Foreskin keratinocyte (primary cell): ENCODE measurements at places on chromosomes 2 and 18.

DNA sequence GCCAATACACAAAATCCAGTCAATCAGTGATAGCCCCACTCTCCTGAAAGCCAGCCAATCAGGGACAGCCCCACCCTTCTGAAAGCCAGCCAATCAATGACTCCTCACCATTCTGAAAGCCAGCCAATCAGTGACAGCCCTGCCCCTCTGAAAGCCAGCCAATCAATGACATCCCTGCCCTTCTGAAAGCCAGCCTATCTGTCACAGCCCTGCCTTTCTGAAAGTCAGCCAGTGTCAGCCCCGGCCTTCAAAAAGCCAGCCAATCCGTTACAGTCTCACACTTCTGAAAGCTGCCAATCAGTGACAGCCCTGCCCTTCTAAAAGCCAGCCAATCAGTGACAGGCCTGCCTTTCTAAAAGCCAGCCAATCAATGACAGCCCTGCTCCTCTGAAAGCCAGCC is 95.9 kb upstream of the HDAC4 start:
- no peak for DNase-seq

- DNase-seq: no peak
These were observed 254.6 kb downstream of the SH3BP4 start for GRCh38 chr2:235206399-235206798.

GRCh38 chr2:111986116-111986900 is 68.8 kb upstream of the TMEM87B start:
- DNase-seq: no peak

DNA sequence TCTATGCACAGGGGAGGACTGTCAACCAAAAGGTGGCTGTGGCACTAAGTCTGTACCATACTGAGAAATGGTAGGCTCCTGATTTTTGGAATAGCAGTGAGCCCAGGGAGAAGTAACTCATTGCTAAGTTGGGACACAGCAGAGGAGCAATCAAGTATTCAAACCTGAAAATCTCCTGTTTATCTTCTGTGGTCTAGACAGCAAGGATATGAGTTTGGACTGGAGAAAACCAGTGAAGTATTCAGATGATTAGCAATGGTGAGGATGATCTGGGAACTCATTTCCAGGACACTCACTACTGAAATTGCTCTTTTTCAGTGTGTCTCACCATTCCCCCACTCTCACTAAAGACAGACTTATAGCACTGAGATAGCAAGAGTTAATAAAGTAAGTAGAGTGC is 112.0 kb downstream of the GULP1 start:
- no peak for DNase-seq

GRCh38 chr2:97644023-97644717 is 1.7 kb upstream of the COX5B start:
- DNase-seq: no peak

DNA sequence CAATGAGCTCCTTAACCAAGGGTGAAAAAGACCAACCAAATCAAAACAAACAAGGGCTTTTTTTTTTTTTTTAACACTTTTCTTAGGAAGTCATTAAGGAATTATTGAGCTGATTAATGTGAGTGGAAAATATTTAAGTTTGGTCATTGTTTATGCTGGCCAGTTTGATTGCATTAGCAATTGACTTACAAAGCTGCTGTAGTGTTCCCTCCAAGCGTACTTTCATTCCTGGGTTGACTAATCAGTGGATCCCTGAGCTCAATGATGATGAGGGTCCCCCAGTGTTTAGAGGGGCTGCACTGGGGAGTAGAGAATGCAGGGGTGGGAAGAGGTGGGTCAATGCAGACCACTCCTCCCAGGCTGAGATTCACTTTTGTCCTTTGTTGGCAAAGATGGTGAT is 119.3 kb downstream of the PRKCE start:
- DNase-seq: no peak
